Neural crest cell (in vitro differentiated cells): ENCODE measurements at places on chromosomes 3 and 15. TPM values are rescaled to one million over a fixed set of nuclear protein-coding genes. Genes with fewer than 3 reads are reported as not detected.

Gene SLC24A5
- 0.16 TPM in 1 of 2 replicates, not detected in the other for total RNA-seq

GRCh38 chr3:141246958-141247301, 15.3 kb downstream of the PXYLP1 start:
- no peak for DNase-seq
- H3K27me3 ChIP-seq, result no peaks in the 10 kb centered on the region
- peaks cover 12% of the 10 kb centered on the region for H3K4me1 ChIP-seq
- H3K4me3 ChIP-seq, result no peak overlapping the region
- no peaks in the 10 kb centered on the region for H3K36me3 ChIP-seq

Gene GPR149
- not detected in 2 replicates for total RNA-seq

Gene P2RY13
- not detected in 2 replicates for total RNA-seq

DNA sequence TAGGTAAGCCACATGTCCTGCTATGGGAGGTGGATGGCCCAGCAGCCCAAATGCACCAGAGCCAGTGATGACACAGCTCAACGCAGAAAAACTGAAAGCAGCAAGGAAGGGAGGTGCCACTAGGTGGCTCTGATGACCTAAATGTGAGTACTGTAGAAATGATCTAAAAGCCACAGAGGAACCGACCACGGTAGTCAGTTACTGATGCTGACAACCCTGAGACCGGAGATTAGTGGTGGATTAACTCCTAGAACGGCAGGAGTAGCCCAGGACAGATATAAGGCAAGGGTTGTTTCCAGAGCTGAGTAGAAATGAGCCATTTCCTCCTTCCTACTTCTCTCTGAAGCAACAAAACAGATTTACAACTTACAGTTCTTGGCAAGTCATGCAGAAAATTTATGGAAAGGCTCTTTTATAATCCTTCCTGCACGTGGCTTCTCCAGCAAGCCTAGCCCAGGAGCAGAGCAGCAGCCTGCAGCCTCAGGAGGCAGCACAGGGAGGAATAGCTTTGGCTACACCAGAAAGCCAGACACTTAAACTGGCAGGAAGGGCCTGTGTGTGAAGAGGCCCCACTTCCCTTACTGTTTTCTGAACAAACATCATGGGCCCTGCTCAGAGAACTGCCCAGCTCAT, 13.1 kb downstream of the FBXL22 start:
- no peaks in the 10 kb centered on the region for H3K27me3 ChIP-seq
- peak overlapping the region; percentile 91 for H3K27ac ChIP-seq
- peak overlapping the region; percentile 50 for H3K4me3 ChIP-seq
- peaks cover 12% of the 10 kb centered on the region for H3K36me3 ChIP-seq
- peaks cover 25% of the 10 kb centered on the region for H3K4me1 ChIP-seq

GRCh38 chr15:31193291-31193690, 91.8 kb upstream of the TRPM1 start:
- H3K4me3 ChIP-seq, result no peak overlapping the region
- H3K36me3 ChIP-seq, result peaks cover 4% of the 10 kb centered on the region
- peaks cover 10% of the 10 kb centered on the region for H3K27me3 ChIP-seq
- no peak for DNase-seq
- no peaks in the 10 kb centered on the region for H3K4me1 ChIP-seq

Gene SERINC4
- total RNA-seq, result 0.23 and 0.35 TPM in 2 replicates

Gene HRG
- total RNA-seq, result not detected in 2 replicates

Gene P3H2
- 2.0 and 4.1 TPM in 2 replicates for total RNA-seq

GRCh38 chr3:149180057-149180573, 41.5 kb downstream of the CP start:
- H3K4me1 ChIP-seq, result no peaks in the 10 kb centered on the region
- no peak overlapping the region for H3K27ac ChIP-seq
- H3K36me3 ChIP-seq, result peaks cover 12% of the 10 kb centered on the region
- DNase-seq, result no peak

DNA sequence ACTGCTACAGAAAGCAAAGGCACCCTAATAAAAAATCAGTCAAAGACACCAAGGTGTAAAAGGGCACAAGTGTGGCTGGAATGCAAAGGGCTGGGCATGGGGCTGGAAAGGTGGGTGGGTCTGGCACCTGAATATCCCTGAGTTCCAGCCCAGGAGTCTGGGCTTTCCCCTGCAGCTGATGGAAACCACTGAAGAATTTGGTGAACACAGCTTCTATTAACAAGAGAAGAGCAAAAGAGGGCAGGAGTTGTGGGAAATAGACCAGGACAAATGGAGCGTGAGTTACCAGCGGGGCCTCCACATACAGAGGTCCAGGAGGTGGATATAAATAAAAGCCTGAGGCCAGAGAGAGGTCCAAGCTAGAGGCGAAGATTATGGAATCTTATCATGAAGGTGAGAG, 45.1 kb upstream of the TPM1 start:
- H3K27me3 ChIP-seq, result no peaks in the 10 kb centered on the region
- no peaks in the 10 kb centered on the region for H3K36me3 ChIP-seq
- DNase-seq, result no peak
- no peak overlapping the region for H3K27ac ChIP-seq
- H3K4me3 ChIP-seq, result no peak overlapping the region

Gene SRGAP3
- 58.4 and 60.5 TPM in 2 replicates for total RNA-seq

DNA sequence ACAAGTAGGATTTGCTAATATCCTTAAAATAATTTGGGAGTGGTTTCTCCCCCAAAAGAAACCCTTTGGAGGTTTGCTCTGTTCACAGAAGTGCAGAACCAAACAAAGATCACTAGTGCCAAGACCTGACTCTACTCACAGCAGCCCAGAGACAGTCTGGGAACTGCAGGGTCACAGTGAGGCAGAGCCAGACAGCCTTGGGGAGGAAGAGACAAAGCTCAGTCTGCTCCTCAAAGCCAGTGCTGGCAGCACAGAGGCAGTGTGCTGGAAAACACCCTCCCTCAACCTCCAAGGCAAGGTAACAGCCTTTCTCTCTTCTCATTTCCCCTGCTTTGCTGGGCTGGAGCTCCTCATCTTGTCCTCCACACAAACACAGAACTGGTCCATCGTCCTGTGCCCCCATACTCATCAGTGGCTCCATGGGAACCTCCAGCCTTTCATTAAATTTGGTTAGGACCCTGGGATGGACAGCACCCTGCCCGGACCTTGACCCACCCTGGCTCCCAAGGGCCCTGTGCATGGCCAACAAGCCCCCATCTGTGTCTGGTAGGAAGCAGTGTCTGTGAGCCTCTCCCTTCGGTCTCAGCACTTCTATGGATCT, 12.6 kb downstream of the RAB6B start:
- no peaks in the 10 kb centered on the region for H3K27me3 ChIP-seq
- H3K4me3 ChIP-seq, result no peak overlapping the region
- DNase-seq, result no peak

- H3K27me3 ChIP-seq, result no peaks in the 10 kb centered on the region
- DNase-seq, result no peak
- H3K4me3 ChIP-seq, result no peak overlapping the region
Measured at GRCh38 chr3:192706272-192706671, 21.1 kb downstream of the FGF12 start.

Gene CATSPER2
- total RNA-seq, result 2.7 and 2.8 TPM in 2 replicates

GRCh38 chr3:25783661-25784512, 644 bp upstream of the NGLY1 start:
- no peaks in the 10 kb centered on the region for H3K27me3 ChIP-seq
- H3K36me3 ChIP-seq, result peaks cover 2% of the 10 kb centered on the region
- peaks cover 35% of the 10 kb centered on the region for H3K4me1 ChIP-seq
- no peak overlapping the region for H3K27ac ChIP-seq
- peak overlapping the region; percentile 90 for H3K4me3 ChIP-seq
- peak; percentile 61 for DNase-seq

Gene GOLGA8A
- 93.4 and 104 TPM in 2 replicates for total RNA-seq

GRCh38 chr3:175732017-175732416, 872.9 kb downstream of the NAALADL2 start:
- H3K36me3 ChIP-seq, result peaks cover 7% of the 10 kb centered on the region
- no peak for DNase-seq
- no peaks in the 10 kb centered on the region for H3K27me3 ChIP-seq
- no peak overlapping the region for H3K27ac ChIP-seq

DNA sequence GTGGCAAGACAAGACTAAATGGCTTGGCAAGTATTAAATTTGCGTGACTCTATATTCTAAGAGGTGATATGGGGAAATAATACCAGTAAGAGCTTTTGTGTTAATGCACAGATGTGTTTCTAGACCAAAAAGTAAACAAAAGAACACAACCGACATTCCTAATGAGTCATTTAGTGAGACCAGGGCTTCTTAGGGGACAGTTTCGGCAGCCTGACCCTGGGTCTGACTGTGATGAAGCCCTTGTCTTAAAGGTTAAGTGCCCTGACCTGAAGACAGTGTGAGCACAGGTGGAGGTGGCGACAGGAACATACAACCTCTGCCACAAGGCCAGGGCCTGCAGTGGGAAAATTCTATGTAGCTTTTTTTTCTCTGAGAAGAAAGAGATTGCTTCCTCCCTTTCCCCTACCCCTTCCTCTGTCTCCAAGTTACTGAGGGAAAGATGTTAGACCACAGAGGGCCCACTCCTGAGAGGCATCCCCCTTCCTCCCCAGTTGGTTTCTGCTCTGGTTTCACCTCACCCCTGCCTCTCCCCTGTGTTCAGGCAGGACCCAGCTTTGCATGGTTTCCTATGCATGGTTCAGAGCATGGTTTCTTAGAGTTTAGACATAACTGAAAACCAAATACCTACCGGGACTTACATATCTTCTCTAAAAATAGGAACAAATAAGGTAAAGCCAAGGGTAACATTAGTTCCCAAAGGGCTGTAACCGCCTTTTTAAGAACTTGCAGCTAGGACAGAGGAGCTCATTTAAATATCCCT, 24.8 kb upstream of the CMTM7 start:
- no peak for DNase-seq
- no peak overlapping the region for H3K27ac ChIP-seq
- no peaks in the 10 kb centered on the region for H3K27me3 ChIP-seq
- H3K4me3 ChIP-seq, result no peak overlapping the region

GRCh38 chr3:122353893-122354401, 28.9 kb downstream of the CSTA start:
- H3K27me3 ChIP-seq, result no peaks in the 10 kb centered on the region
- H3K4me1 ChIP-seq, result no peaks in the 10 kb centered on the region
- no peak for DNase-seq
- no peak overlapping the region for H3K27ac ChIP-seq
- H3K36me3 ChIP-seq, result peaks cover 2% of the 10 kb centered on the region

Gene SCAANT1
- total RNA-seq, result not detected in 2 replicates

Gene EPB42
- not detected in 2 replicates for total RNA-seq

GRCh38 chr3:126523745-126524428, at the start of gene CHST13:
Gene CHST13, plus strand, starts transcription at chr3:126524155. Its CDS starts 178 bp downstream, at chr3:126524333.
- H3K4me1 ChIP-seq, result peaks cover 11% of the 10 kb centered on the region
- peaks cover 39% of the 10 kb centered on the region for H3K27me3 ChIP-seq
- H3K4me3 ChIP-seq, result peak within 1 kb of the TSS; percentile 68
- peak; percentile 47 for DNase-seq
- no peak within 1 kb of the TSS for H3K27ac ChIP-seq

Gene ATP1B3
- total RNA-seq, result 123 and 147 TPM in 2 replicates

Gene P2RY1
- total RNA-seq, result 8.6 and 9.0 TPM in 2 replicates

Gene WNT7A
- total RNA-seq, result 8.4 and 9.8 TPM in 2 replicates

Gene CBLB
- total RNA-seq, result 29.4 and 32.3 TPM in 2 replicates

DNA sequence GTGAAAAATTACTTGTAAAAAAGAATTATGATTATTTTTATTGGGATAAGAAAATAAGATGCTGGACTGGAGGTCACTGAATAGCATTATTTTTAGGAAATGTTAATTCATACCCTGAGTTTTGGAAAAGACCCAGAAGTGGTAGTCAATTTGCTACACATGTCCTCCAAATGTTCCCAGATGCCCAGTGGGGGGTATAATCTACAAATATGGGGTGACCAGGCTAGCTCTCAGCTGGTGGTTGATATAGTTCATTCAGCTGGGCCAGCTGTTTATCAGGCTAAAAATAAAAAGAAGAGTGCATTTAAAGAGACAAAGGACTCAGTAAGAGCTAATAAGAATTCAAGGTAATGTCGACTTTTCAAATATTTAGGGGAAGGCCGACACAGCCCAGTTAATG, 402.0 kb upstream of the GOLIM4 start:
- peaks cover 20% of the 10 kb centered on the region for H3K4me1 ChIP-seq
- H3K27me3 ChIP-seq, result no peaks in the 10 kb centered on the region
- no peak overlapping the region for H3K27ac ChIP-seq
- H3K36me3 ChIP-seq, result no peaks in the 10 kb centered on the region

GRCh38 chr3:31197941-31198340, 303.5 kb upstream of the GADL1 start:
- no peak overlapping the region for H3K27ac ChIP-seq
- peaks cover 4% of the 10 kb centered on the region for H3K4me1 ChIP-seq
- DNase-seq, result no peak

DNA sequence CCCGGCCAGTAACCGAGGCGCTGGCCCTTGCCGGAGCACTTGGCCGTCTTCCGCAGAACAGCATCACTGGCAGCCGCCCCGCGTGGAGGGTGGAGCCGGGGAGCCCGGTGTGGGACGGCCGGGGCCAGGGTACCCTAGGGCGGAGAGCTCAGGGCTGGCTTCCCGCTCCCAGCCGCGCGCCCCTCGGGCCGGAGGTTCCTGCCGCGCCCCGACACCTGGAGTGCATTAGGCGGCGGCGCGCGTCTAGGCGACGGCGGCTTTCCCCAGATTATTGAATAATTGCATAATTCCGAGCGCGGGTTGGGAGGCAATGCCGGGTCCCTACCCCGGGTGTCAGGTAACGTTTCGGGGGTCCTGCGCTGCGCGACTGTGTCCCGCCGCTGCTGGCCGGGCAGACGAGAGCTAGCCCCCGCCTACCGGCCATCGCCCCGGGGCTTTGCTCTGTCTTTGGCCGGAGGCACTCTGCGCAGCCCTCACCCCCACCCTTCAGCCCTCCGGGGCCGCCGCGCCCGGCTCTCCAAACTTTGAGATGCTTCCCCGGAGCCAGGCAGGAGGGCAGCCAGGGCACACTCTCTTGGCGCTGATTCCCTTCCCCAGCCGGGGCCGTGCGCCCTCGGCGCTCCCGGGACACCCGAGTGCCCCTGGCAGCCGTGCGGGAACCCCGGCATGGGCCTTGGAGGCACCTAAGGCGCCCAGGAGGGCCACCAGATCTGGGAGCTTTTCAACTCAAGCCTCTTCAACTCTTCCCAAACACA, 749 bp downstream of the ITGA11 start:
- no peak for DNase-seq
- H3K36me3 ChIP-seq, result no peaks in the 10 kb centered on the region
- H3K27me3 ChIP-seq, result peaks cover 81% of the 10 kb centered on the region

Gene SLC12A1
- 0.16 and 0.20 TPM in 2 replicates for total RNA-seq

Gene STRIT1
- total RNA-seq, result not detected in 2 replicates

DNA sequence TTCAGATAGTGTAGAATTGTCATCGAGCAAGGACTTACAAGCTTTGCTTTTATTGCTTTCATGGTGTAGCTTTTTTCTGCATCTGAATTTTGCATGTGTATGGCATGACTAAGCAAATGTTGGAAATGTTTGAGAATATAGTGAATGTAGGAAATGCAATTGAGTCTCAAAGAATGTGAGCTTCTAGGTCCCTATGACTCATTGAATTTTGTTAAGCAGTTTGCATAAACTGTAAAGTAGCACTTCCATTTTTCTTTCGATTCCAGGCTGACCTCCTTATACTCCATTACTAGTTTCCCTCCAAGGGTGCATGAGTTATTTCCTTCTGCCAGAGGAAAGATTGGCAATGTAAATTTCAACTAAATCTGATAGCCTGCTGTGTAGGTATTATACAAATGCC, 619.2 kb downstream of the DIPK2A start:
- H3K4me1 ChIP-seq, result no peaks in the 10 kb centered on the region
- H3K27me3 ChIP-seq, result no peaks in the 10 kb centered on the region
- no peak overlapping the region for H3K27ac ChIP-seq
- no peaks in the 10 kb centered on the region for H3K36me3 ChIP-seq
- no peak overlapping the region for H3K4me3 ChIP-seq

- peak overlapping the region; percentile 32 for H3K4me3 ChIP-seq
- H3K27me3 ChIP-seq, result no peaks in the 10 kb centered on the region
- H3K27ac ChIP-seq, result peak overlapping the region; percentile 96
- DNase-seq, result no peak
- H3K36me3 ChIP-seq, result peaks cover 3% of the 10 kb centered on the region
- peaks cover 78% of the 10 kb centered on the region for H3K4me1 ChIP-seq
Measured at GRCh38 chr3:37907906-37908305, 46.2 kb downstream of the CTDSPL start.
